ENCODE measurements at places on chromosomes 4 and X.

DNA sequence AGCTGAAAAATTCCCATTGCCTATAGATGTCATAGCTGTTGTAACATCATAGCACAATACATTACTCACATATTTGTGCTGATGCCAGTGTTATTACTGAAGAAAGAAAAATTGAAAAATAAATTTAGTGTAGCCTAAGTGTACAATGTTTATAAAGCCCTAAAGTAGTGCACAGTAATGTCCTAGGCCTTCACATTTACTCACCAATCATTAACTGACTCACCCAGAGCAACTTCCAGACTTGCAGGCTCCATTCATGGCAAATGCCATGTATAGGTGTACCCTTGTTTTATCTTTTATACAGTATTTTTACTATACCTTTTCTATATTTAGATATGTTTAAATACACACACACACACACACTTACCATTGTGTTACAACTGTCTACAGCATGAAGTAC lies 265.4 kb upstream of the MAGEB18 start:
- no peak for DNase-seq

DNA sequence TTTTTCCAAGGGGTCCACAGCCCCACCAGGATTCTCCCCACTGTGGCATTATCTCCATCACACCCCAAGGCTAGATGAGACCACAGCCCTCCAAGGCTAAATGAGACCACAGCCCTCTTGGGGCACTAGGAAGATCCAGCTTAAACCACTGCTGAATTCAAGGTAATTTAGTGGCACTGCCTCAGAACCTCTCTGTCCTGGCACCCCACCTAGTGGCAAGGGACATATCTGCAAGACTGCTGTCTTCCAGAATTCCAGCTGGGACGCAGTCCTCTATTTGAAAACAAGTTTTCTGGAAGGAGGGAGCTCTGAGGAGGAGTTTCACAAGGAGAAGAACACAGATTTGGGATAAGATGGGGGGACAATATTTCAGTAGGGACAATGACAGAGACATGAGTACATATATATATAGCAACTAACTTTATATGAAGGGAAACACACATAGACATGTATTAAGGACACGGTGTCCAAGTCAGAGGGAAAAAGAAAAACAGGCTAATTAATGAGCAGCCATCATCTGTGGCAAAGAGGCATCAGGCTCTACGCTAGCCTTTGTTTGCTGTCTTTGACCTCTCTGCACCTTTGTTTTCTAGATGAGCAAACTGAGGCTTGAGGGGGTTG lies 9.3 kb downstream of the CETN2 start:
- DNase-seq = peak; percentile 19

DNA sequence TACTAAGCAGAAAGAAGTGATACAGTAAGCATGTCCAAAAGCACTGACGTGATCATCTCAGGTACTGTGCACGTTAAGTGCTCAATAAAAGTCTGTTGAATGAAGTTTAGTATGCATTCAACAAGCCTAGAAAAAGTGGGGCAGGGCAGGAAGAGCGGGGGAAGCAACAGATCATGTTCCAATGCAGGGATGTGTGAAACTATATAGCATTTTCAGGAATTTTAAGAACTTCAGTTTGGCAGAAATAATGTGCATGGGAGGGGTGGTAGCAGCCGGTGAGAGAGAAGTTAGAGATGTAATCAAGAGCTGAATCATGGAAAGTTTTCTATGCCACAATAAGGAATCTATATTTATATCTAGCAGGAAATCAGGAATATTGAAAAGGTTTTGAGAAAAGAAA lies 19.2 kb upstream of the CCNA2 start:
- DNase-seq = no peak

DNA sequence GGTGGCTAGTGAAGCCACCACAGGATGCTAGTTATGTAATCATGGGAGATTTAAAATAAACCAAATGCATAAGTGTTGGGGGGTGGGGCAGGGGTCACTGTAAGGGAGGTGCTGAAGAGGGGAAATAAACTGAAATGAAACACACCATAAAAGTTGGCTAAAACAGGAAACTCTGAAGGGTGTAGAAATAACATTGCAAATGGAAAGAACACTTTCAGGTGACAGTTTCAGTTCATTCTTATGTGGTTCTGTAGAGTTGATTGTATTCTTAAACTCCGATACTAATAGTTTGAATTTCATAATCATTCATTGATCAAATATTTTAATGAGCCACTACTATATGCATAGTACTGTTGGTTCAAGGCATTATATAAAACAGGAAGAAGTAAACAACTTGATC lies 80.1 kb downstream of the HDAC8 start:
- no peak for DNase-seq

DNA sequence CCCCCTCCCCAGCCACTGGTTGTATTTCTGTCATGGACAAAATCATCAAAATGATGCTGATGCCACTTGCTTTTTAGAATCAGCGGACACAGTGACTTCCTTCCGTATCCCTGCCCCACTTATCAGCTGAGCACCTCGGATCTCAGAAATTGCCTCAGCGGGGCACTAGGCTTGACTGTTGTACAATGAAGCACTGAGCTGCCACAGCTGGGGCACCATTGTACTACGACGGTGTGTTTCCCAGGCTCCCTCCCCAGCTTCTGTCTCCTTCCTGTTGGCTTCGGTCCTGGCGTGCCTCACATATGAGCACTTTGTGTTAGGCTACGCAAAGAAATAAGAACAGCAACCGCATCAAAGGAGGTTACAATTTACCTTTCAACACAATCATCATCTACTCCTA lies 82.4 kb downstream of the F11 start:
- no peak for DNase-seq

- DNase-seq = peak; percentile 24
Observed at GRCh38 chr4:149785696-149786431, 29.8 kb downstream of the IQCM start.

GRCh38 chr4:5378002-5378401 lies 326.7 kb downstream of the STK32B start:
- DNase-seq = no peak
